ENCODE measurements at places on chromosomes 16 and 17. TPM values are rescaled to one million over a fixed set of nuclear protein-coding genes. Genes with fewer than 3 reads are reported as not detected.

The PIK3R5 gene
- total RNA-seq = not detected

The BRIP1 gene
- 6.0 TPM for total RNA-seq

The SHCBP1 gene
- 5.8 TPM for total RNA-seq

The OR3A3 gene
- total RNA-seq = not detected

DNA sequence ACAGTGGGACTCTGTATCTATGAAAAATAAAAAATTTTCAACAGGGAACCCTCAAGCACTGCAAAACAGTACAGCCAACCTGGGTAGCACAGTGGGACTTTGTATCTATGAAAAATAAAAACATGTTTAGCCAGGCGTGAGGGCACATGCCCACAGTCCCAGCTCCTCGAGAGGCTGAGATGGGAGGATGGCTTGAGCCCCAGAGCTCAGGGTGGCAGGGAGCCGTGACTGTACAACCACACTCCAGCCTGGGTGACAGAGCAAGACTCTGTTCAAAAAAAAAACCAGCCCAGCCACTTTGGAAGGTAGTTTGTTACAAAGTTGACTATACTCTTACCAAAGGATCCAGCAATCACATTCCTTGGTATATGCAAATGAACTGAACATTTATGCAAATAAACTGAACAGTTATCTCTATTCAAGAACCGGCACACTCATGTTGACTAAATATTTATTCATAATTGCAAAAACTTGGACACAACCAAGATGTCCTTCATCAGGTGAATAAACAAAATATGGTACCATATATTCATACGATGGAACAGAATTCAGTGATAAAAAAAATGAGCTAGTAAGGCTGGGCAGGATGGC, 5.2 kb downstream of the RPH3AL start:
- DNase-seq = no peak
- peaks cover 18% of the 10 kb centered on the region for H3K4me1 ChIP-seq
- peaks cover 1% of the 10 kb centered on the region for H3K27me3 ChIP-seq
- H3K27ac ChIP-seq = no peak overlapping the region
- H3K4me3 ChIP-seq = no peak overlapping the region

DNA sequence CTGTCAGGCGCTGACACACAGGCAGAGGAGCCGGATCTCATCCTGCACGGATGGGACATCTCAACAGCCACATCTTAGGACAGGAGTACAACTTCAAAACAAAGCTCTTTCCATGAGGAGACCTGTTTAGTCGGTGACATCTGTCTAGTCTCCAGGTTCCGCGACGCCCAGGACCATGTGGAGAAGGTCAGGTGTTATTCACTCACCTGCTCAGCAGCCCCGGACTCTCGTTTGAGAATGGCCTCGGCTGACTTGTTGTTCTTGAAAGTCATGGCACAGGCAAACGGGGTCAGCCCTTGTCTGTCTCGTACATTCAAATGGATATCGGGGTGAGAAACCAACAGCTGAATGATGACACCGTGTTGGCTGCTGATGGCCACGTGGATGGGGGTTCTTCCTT, 35.7 kb downstream of the CYB5D2 start:
- H3K27me3 ChIP-seq = no peaks in the 10 kb centered on the region
- no peak overlapping the region for H3K4me3 ChIP-seq
- peaks cover 33% of the 10 kb centered on the region for H3K4me1 ChIP-seq
- peak overlapping the region; percentile 18 for H3K27ac ChIP-seq
- no peak for DNase-seq
- peaks cover 47% of the 10 kb centered on the region for H3K36me3 ChIP-seq

DNA sequence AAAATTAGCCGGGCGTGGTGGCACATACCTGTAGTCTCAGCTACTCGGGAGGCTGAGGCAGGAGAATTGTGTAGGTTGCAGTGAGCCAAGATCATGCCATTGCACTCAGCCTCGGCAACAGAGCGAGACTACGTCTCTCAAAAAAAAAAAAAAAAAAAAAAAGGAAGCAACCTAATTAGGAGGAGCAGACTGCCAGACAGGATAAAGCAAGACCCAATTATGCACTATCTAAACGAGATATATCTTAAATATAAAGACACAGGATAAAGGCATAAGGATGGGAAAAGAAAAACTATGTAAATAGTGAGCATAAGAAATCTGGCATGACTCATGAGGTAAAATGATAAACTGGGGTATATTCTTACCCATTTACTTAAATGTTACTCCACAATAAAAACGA, 4.9 kb downstream of the TXNDC11 start:
- no peak overlapping the region for H3K4me3 ChIP-seq

DNA sequence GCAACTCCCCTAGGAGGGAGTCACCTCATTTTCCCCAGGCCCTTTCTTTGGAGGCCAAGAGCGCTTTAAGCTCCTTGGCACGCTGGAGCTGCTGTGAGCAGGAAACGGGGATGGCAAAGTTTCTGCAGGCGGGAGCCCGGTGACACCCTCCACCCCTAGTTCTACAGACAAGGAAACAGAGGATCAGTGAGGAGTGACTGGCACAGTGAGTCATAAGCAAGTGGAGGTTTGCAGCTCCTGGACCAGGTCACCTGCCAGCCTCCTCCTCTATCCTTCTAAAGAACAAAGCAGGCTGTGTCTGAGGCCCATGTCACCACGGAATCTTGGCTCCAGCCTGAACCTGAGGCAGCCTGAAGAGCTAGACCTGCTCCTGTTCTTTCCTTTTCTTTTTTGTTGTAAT, 141.9 kb downstream of the TMEM132E start:
- no peaks in the 10 kb centered on the region for H3K4me1 ChIP-seq
- H3K27ac ChIP-seq = no peak overlapping the region
- DNase-seq = no peak
- H3K4me3 ChIP-seq = no peak overlapping the region
- no peaks in the 10 kb centered on the region for H3K27me3 ChIP-seq

GRCh38 chr16:5046914-5047313, 13.2 kb upstream of the NAGPA start:
- DNase-seq = no peak
- H3K27ac ChIP-seq = no peak overlapping the region
- H3K27me3 ChIP-seq = peaks cover 41% of the 10 kb centered on the region
- H3K4me1 ChIP-seq = no peaks in the 10 kb centered on the region
- H3K4me3 ChIP-seq = no peak overlapping the region

GRCh38 chr17:8479431-8479947, 43.8 kb downstream of the NDEL1 start:
- H3K4me3 ChIP-seq = no peak overlapping the region
- peaks cover 67% of the 10 kb centered on the region for H3K36me3 ChIP-seq
- H3K27ac ChIP-seq = no peak overlapping the region
- no peaks in the 10 kb centered on the region for H3K4me1 ChIP-seq

- H3K4me3 ChIP-seq = peak overlapping the region; percentile 66
- no peak for DNase-seq
- peaks cover 24% of the 10 kb centered on the region for H3K4me1 ChIP-seq
- H3K36me3 ChIP-seq = no peaks in the 10 kb centered on the region
These were observed 26.2 kb upstream of the RFFL start for GRCh38 chr17:35089586-35090296.

DNA sequence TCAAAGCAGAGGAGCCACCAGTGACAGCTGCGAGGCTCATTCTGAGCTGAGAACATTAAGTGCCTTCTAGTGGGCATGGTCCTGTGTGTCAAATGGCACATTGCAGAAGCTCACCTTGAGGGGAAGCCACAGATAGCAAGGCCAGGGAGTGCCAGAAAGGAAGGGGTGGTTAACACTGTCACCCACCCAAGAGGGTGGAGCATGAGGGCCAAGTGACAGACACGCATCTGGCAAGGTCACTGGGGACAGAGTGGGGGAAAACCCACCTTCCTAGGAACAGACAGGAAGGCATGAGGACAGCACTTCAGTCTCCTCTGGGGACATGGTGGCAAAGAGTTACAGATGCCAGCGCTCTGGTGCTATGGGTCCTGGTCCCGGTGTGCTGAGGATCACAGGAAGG, 22.1 kb downstream of the NUBP1 start:
- DNase-seq = no peak
- H3K4me3 ChIP-seq = no peak overlapping the region
- H3K27ac ChIP-seq = no peak overlapping the region
- H3K4me1 ChIP-seq = no peaks in the 10 kb centered on the region
- peaks cover 30% of the 10 kb centered on the region for H3K36me3 ChIP-seq
- no peaks in the 10 kb centered on the region for H3K27me3 ChIP-seq
